Activated T-helper 9 cell treated with anti-CD3 and anti-CD28 coated beads, Interleukin-2, amount 50 U/mL, for 16 hours (primary cell): ENCODE measurements at places on chromosomes 2 and 18.

GRCh38 chr18:79445696-79446561 lies 50.2 kb downstream of the NFATC1 start:
- DNase-seq, result no peak

DNA sequence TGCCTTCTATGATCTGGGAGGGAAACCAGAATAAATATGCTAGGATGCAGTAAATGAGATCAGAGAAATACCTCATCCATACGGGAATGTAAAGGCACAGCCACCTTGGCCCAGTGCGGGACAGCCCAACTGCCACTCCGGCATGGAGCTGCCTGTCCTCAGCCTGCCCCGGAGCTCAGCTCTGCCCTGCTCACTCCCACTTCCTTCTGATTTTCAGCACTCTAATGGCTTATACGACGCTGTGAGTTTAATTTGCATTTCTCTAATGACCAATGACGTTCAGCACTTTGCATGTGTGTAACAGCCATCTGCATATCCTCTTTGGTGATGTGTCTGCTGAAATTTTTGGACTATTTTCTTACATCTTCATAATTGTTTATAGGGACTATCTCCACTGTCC lies 172.5 kb upstream of the RAB6C start:
- DNase-seq, result no peak

DNA sequence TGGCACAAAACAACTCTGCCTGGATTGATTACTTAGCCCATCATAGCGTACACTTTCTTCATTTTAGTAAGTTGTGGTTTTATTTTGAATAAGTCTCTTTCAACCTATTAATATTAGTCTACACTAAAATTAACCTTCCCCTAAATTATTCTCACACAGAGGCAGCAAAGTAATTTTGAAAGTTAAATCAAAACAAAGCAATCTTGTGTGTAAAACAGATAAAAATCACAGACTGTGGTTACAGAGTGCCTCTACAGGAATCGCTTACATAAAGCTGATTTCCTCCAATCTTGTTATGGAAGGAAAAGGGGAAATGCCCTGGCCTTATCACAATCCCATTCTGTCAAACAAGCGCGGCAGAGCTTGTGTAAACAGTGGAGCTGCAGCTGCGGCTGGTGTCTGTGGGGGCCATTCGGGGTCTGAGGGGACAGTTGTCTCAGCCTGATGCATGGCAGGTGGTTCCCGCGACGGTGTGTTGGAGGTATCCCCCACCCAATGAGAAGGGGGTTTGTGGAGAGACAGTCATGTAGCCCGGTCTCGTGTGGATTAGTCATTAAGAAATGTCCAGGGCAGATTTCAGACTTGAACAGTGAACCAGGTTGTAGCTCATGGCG lies 42.1 kb downstream of the BCL2L11 start:
- DNase-seq, result no peak

DNA sequence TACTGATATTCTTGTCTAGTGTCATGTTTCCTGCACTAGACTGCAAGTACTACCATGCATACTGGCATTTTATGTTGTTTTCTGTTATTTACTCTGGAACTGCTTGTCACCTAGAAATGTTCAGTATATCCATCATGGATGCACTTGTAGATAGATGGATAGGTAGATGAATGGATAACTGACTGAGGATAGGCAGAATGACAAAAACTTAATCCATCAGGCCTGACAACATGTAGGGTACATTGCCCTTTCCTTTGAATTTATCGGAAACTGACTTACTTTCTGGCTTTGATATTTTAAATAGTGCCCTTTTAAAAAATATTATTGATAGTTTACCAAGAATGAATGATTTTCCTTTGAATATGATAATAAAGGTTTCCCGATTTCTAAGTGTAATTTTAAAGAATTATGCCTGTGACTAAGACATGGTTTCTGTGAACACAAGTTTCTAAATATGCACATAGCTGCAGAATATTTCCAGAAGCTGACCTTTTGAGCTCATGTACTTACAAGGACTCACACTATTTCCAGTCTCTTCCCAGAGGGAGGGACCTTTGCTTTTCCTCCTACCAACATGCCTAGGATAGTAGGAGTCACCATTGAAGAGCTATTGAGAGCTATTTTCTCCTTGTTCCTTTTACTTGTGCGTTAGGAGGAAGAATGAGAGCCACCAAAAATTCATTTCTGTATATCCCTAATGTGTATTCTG lies 81.3 kb downstream of the ANKRD12 start:
- no peak for DNase-seq

DNA sequence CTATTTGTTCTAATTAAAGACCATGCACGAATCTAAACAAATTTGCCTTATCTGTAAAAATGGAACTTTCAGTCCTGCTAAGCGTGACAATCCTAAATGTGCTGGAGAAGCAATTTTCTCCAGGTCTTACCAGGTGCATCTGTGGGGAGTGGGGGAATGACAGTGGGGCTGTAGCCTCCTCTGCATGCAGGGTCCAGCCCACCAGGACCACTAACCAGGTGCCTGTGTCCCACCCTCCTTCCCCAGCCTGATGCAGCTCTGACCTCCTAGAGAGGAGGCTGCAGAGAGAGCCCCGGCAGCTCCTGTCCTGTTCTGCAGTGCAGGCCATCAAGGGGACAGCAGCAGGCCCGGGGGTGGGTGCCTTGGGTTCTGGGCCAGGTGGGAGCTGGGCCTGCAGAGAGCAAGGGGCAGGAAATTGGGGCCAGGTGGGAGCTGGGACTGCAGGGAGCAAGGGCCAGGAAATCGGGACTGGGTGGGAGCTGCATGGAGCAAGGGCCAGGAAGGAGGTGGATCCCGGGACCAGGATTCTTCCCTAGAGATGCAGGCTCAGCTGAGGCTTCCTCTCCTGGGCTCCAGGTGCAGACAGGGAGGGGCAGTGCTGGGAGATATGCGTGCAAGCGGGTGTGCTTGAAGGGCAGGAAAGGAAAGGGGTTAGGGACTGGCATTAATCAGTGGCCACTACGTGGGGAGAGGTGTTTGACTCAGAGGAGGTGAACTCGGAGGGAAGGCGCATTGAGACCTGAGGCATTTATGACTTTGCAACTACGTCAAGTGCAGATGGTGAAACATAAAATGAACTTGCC lies 185.3 kb downstream of the ANKRD30B start:
- no peak for DNase-seq

- no peak for DNase-seq
Observed at GRCh38 chr2:229080172-229080571, 190.9 kb downstream of the PID1 start.

DNA sequence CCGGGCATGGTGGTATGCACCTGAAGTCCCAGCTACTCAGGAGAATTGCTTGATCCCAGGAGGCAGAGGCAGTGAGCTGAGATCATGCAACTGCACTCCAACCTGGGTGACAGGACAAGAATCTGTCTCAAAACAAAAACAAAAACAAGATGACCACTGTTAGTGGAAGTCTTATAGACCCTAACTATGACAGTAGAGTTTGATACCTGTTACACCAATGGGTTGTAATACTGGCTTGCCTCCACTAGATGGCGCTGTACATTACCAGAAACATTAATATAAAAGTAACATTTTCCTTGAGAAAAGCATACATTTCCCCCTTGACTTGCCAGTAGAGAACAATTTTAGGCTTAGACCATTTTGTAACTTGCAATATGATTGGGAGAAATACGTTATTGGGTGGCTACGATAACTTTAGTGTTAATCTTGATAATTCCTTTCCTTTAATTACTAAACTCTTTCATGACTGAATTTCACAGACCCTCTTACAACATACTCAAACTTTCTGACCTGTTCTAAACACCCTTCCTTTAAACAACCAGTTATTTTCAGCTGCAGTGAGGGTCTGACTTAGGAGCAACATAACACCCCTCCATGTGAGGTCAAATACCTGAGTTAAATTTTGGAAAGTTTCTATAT lies 19.5 kb downstream of the SLC25A52 start:
- DNase-seq, result peak; percentile 17

- no peak for DNase-seq
Observed at GRCh38 chr2:233410196-233410760, 56.0 kb downstream of the DGKD start.

DNA sequence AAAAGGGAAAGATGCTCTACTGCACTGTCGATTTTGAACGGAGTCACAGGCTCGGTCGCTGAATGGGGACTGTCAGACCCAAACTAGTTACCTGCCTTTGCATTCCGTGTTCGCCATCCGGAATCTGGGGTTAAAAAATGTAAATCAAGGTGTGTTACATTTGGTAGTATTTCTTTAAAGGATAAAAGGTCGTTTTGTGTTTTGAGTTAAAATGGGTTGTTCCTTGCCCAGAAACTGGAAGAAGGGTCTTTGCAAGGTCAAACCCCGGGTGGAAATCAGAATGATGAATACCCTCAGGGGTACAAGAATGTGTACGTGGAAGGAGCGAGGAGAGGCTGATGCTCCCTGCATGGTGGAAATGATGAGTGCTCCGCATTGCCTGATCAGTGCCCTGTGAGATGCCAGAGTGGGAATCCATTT lies 1.0 kb downstream of the VSNL1 start:
- no peak for DNase-seq

DNA sequence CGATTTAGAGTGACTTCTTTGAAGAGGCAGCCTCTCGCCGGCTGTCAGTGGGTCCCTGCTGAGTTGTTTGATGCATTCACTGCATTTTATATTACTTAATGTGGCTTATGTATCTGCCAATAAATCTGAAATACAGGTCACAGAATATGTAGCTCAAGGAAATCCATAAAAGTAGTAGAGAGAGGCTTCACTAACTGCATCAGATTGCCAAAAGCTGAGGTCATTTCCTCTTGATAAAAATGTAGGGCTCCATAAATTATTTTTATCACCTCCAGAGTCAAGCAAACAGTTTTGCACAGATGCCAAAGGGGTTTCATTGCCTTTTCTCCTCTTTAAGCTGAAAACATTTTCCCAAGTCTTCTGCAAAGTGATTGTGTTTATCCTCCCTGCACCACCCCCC lies 36.5 kb upstream of the CCDC93 start:
- no peak for DNase-seq

DNA sequence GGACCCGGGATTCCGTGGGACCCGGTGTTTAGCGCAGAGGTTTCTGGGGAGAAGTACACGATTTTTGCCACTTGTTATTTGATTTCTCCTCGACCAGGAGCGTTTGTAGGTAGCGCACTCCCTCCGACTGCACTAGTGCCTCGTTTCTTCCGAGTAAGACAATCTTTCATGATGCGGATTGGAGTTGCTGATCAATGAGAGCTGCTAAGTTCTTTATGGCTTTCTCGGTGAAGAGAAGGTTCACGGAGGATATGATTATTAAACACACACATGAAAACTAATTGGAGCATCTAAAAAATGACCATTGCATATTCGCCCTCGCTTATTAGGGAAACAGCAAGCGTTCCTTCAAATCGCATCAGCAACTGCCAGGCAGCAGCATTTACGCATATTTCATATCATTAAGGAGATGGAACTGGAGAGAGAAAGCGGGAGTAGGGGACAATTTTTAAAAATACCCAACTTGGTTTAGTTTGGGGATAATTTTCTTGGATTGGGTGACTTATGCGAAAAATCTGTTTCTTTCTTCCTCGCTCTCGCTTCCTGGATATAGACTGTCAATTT lies 616 bp downstream of the EML6 start:
- DNase-seq, result no peak

- DNase-seq, result no peak
Observed at GRCh38 chr2:198662905-198663304, 794.8 kb downstream of the SATB2 start.

GRCh38 chr18:55351241-55351691 lies 236.7 kb downstream of the TCF4 start:
- no peak for DNase-seq

DNA sequence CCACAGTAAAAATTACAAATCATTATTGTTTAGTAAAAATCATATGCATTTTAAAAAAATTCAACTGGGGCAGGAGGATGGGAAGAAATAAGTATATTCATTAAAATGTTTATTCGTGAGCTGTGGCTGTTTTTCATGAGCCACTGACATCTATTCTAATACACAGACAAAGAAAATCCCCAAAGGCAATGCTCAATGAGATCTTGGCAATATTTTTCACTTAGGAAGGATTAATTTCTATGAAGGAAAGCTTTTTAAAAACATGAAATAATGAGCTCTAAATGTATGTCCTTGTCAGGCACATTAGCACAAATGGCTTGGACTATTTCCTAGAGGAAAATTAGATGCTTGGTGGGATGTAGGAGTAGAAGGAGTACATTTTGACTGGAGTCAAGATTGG lies 262.0 kb upstream of the MMADHC start:
- DNase-seq, result no peak

GRCh38 chr18:38243291-38243690 lies 677.7 kb upstream of the CELF4 start:
- no peak for DNase-seq
